ENCODE measurements at places on chromosomes 16 and 17.

DNA sequence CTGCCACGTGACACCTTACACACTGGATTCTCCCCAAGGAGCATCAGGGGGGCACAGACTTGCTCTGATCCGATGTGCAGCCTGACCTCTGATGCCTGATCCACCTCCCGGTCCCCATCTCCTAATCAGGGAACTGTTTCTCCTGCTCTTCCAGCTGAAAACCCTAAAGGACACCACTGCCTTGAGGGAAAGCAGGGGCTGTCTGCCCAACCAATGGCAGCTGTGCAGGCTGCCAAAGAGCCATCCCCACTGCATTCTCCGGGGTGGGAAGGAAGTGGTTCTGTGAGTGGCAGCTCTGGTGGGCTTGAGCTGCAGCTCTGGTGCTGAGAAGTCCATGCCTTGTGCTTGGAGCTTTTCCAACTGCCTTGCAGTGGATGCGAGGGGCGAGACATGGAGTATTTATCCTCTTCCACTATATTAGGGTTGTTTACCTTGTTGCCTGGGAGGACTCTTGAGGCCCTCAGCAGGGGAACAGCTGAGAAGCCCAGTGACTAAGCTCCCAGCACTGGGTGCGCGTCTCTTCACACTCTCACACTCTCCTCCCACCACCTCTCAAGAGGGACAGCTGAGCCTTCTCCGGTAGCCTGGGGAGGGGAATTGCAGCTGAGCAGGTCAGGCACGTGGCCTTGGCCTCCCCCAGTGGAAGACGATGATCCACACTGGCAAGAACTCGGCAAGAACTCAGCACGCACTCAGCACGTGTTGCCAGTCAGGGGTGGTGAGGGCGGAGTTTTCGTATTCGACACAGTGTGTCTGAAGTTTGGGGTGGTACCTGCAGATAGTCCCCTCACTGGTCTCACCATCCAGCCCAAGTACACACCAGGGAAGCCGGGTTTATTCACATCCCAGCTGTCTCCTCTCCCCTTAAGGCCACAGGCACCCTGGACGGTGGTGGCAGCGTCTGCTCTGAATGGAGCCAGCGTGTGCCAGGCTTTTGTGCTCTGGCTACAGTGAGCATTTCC is 21.1 kb upstream of the SPATA32 start:
- no peak for DNase-seq

DNA sequence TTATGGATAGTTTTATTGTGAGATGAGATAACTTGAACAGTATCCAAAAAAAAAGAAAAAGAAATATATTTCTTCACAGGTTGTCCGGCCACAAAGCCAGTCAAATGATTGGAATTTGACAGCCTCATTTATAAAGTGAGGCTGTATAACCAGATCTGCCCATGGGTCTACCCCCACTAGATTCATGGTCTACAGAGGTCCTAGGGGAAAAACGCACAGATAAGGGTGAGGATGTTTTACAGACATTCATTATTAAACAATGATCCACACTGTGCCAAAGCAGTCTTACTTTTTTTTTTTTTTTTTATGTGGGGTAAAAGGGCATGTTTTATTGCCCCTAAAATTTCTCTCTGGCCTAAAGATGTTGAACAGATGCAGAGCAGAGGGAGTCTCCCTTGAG is 1503.0 kb upstream of the CDH8 start:
- DNase-seq = no peak

- DNase-seq = no peak
Measured at GRCh38 chr17:51954232-51954765, 204.2 kb downstream of the CA10 start.

- DNase-seq = no peak
Measured at GRCh38 chr16:87570938-87571867, 31.1 kb upstream of the JPH3 start.

DNA sequence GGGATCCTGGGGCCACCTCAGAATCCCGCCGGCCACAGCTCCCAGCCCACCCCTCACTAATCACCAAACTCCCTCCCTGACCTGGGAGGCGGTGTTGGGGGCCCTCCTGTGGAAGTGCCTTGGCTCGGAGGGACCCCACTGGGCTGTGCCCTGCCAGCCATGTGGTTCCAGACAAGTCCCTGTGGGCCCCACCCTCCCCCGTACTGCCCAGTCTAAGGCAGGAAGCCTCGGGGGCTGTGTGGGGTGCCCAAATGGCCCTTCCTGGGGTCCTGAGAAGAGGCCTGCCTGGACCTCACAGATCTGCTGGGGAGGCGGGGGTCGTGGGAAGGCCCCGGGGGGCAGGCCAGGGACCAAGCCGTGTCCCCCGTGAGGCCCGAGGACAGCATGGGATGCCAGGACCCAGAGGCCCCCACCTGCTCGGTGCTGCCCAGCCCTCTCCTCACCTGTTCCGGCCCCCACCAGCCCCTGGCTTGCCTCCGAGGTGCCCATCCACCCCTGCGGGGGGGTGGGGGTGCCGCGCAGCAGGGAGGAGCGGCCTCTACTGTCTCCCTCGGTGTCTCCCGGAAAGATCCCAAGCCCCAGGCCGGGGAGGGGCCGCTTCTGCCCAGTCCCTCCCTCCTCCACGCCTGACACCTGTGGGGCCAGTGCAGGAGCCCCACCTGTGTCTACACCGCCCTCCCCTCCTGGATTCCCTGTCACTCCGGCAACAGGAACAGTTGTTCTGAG is 9.3 kb upstream of the KREMEN2 start:
- no peak for DNase-seq

DNA sequence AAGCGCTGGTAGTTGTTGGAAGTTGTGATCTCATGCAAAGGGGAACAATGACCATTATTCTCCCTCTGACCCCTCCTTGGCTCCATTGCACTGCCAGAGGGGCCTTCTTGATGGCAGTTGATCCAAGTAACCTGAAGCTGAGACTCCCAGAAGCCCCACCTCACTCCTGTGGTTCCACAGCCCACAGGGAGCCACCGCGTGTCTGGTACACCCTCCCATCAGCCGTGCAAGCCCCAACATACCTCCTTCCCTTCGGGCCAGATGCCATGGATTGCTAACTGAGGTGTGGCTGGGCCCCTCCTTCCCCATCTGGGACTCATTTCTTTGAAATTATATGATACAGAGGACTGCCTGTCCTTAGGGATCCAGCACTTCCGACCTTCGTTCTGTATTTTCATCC is 17.8 kb downstream of the SAP30BP start:
- no peak for DNase-seq

- no peak for DNase-seq
Measured at GRCh38 chr17:29835435-29836351, 94.3 kb downstream of the SSH2 start.

GRCh38 chr17:50758989-50759544 is 8.3 kb downstream of the ANKRD40CL start:
- DNase-seq = no peak

DNA sequence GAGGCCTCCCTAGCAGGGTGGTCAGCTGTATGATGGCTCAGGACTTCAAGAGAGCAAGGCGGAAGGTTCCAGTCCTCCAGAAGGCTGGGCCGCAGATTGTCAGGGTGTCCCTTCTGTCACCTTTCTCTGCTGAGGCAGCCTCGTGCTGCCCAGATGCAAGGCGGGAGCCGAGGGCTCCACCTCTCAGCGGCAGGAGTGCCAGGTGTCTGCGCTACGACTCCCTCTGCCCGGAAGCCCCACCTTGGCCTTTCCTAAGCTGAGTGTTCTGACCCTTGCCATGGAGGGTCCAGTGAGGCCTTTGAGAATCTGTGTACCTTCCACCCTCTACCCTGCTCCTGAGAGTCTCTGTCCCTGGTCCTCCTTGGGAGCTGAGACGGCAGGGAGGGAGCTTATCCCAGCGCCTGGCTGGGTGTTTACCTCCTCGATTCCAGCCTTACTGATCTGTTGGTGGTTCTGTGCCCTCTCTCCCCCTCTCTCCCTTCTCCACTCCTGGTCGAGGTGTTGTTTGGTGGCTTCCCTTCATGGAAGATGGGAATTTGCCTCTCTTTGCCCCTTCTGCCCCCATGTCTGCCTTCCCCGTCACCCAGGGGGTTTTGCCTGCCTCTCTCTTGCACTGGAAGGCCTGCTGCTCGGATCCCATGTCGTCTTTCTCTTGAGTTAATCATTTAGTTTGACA is 2.2 kb upstream of the ZNF750 start:
- no peak for DNase-seq

DNA sequence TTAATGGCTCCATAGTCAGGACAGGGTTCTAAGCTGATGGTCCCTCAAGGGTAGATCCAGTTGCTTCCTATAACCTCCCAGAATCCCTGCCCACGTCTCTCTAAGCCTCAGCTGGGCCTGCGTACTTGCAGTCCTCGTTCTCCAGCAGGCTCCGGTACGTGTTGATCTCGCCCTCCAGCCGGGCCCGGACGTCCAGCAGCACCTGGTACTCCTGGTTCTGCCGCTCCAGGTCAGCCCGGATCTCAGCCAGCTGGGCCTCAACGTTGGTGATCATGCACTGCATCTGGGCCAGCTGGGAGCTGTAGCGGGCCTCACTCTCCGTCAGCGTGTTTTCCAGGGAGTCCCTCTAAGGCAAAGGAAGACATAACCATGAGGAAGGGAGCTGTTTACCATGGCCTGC is 4.5 kb downstream of the KRT32 start:
- no peak for DNase-seq
